ENCODE measurements at places on chromosomes 4 and X. TPM values are rescaled to one million over a fixed set of nuclear protein-coding genes. Genes with fewer than 3 reads are reported as not detected.

SH3D19 gene
- total RNA-seq = 0.61 TPM

CDX4 gene
- total RNA-seq = not detected

SOWAHB gene
- 0.05 TPM for total RNA-seq

ANOS1 gene
- 0.08 TPM for total RNA-seq

SPON2 gene
- 2.1 TPM for total RNA-seq

ASB12 gene
- total RNA-seq = not detected

BEX5 gene
- total RNA-seq = 1.2 TPM

VEGFD gene
- not detected for total RNA-seq

F11 gene
- not detected for total RNA-seq

ELOVL6 gene
- 11.2 TPM for total RNA-seq

LGI2 gene
- total RNA-seq = not detected

USP17L11 gene
- total RNA-seq = not detected

CT55 gene
- total RNA-seq = not detected

MAGEB1 gene
- not detected for total RNA-seq

RASSF6 gene
- total RNA-seq = not detected

SNCA gene
- total RNA-seq = 1.2 TPM

DNA sequence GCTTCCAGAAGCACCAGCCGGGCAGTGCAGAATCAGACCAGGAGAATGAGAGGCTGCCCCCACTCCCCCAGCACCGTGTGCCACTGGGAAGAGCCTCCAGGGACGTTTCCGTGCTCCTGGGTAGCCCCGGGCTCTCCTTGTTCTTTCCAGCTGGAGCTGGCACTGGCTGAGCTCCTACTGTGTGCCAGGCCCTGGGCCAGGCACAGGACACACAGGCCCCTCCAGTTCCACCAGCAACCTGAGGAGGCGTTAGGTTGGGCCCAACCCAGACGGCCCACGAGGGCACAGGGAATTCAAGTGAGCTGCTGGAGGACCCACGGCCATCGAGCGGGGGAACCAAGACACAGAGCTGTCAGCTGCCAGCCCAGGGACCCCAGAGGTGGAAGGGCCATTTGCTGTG lies 15.9 kb upstream of the ADRA2C start:
- no peak for DNase-seq

- DNase-seq = no peak
These were observed 10.5 kb downstream of the NKX3-2 start for GRCh38 chr4:13533670-13534343.

DNA sequence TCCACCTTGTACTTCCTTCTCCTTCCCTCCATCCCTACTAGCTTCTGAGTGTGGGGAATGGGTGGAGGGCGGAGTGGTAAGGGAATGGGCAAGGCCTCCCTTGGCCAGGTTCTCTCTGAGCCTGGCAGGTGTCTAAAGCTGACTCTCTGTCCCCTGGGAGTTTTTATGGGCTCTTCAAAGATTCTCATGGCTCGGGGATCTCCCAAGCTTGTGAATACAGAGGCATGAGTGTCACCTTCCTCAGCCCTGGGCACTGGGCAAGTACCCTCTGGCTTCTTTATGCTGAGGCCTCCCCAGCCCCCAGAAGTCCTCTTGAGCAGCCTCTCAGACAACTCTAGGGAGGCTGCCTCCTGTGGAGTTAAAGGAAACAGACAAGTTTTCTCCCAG lies 32.5 kb upstream of the DDX3X start:
- no peak for DNase-seq

GRCh38 chr4:139528377-139529005 lies 27.5 kb downstream of the SETD7 start:
- DNase-seq = no peak

- DNase-seq = no peak
These were observed 26.1 kb upstream of the IGFBP7 start for GRCh38 chr4:57136281-57136680.

DNA sequence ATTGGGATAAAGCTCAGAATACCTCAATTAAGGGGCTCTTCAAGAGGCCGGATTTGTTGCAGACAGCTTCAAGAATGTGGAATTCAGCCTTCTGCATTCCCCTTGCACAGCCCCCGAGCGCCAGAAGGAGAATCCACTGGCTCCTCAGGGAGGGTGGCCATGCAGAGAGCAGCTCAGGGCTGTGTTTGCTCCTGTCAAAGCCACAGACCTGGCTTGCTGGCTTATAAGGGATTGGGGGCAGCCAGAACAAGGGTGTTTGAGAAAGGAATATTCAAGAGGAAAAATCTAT lies 36.8 kb downstream of the ING2 start:
- DNase-seq = no peak

DNA sequence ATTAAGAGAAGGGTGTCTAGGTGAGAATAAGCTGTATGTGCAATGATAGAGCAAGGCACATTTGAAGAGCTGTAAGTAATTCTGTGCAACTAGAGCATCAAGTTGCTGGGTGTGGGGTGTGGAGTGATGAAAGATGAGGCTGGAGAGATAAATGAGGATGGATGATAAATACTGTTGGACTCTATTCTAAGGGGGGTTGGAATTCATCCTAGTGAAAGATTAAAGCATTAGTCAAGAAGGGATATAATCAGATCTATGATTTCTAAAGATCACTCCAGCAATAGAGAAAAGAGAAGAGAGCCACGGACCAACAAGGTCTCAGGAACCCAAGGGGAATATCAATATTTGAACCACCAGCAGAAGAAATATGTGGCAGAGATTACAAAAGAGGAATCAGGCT lies 415.0 kb upstream of the RPS6KA3 start:
- no peak for DNase-seq

- DNase-seq = no peak
These were observed 45.1 kb upstream of the FAM9A start for GRCh38 chrX:8846266-8846665.

GRCh38 chrX:45774961-45775360 lies 574.3 kb upstream of the DIPK2B start:
- DNase-seq = peak; percentile 40

DNA sequence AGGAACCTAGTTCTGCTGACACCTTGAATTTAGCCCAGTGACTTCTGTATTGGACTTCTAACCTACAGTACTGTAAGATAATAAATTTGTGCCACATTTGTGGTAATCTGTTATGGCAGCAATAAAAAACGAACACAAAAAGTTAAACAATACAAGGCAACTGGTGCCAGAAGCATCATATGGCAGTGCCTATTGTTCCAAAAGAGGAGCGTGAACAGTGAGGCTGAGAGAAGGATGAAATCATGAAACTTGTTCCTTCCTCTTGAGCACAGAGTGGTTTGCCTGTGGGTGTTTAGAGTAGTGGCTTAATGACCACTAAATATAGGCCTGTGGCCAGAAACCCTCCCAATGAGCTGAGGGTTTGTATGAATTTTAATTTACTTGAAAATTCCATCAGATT lies 69.7 kb upstream of the PGRMC2 start:
- no peak for DNase-seq

DNA sequence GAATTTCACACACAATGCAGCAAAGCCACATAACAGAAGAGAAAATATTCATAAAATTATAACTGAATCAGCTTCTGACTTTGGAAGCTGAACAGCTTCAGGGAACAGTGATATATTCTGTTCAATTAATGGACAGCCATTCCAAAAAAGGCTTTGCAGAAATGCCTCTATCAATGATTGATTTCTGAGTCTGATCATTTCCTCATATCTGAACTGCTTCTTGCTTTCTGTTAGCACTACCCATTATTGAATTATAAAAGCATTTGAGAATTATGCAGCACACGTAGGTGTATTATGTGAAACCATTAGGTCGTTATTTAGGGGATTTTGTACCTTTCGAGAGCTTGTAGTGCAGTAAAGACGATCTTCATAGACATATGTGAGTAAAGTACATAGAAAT lies 159.6 kb downstream of the STIM2 start:
- no peak for DNase-seq

GRCh38 chr4:8151165-8151650 lies 7.4 kb downstream of the ABLIM2 start:
- no peak for DNase-seq

DNA sequence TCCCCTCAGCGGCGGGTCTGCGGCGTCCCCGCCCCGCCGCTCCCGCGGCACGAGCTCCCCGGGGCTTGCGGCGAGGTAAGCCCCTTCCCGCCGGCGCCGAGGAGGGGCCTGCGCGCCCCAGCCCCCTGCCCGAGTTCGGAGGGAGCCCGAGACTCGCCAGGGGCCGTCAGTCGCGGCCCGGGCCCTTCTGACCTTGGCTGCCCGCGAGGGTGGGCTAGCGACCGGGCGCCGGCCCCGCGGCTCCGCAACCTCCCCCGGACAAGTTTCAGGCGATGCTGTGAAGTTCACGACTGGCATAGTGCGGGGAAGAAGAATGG lies 554 bp downstream of the CDKL5 start:
- no peak for DNase-seq

- no peak for DNase-seq
These were observed 522.5 kb downstream of the IQCM start for GRCh38 chr4:149293046-149293649.

- no peak for DNase-seq
These were observed 77.0 kb upstream of the ARMCX2 start for GRCh38 chrX:101736651-101737050.

GRCh38 chr4:174120446-174121295 lies 162.8 kb downstream of the FBXO8 start:
- DNase-seq = no peak

GRCh38 chrX:30880058-30880457 lies 9.0 kb downstream of the TAB3 start:
- no peak for DNase-seq

GRCh38 chrX:40570346-40571093 lies 10.2 kb upstream of the ATP6AP2 start:
- no peak for DNase-seq

DNA sequence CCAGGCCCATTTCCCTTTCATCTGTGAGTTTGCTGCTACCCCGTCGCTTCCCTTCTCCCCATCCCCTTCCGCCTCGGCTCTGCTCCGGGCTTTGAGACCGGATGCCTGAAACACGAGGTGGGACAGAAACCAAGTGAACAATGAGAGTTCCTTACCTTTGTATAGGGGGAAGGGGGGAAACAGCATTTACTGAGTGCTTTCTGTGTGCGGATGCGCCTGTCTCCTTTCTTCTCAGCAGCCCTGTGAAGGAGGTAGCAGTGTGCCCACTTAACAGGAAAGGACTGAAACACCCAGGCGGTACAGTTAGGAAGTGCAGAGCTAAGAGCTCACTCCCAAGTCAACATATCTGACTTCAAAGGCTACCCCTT lies 43.2 kb upstream of the TMSB15B start:
- no peak for DNase-seq

DNA sequence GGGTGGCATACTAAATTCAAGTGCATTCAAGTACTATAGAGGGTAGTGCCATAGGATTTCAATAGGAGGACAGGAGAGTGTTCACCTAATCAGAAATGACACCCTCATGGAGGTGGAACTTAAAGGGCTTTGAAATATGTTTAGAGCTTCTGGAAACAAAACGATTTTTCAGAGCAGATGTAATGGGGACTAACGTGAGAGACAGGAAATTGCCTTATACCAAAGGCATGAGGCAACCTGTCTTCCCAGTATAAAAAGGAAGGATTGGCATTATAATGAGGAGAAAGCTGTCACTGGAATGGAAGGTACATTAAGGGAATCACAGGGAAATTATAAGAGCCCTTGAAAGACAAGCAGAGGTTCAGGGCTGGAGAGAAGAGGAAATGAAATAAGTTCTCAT lies 116.3 kb upstream of the PNPLA4 start:
- DNase-seq = no peak

- no peak for DNase-seq
These were observed 17.8 kb downstream of the HSD17B13 start for GRCh38 chr4:87304745-87305432.

DNA sequence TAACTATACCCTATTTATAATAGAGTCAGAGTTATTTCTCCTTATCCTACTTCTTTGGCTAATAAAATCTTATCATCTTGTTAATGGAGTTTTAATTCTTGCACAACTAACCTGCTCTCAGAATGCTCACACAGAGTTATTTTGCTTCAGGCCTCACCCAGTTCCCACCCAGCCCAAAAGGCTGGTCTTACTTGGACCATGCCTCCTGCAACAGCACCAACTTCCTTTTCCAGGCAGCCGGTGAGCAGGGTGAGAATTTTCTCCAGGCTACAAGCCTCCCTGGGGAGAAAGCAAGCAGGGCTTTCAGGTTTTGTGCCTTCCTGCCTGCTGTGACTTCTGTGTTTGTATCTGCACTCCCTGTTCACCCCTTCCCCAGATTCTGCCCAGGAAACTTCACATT lies 29.1 kb upstream of the BANK1 start:
- no peak for DNase-seq

- no peak for DNase-seq
These were observed 8.1 kb upstream of the LINC00632 start for GRCh38 chrX:140701480-140701879.

DNA sequence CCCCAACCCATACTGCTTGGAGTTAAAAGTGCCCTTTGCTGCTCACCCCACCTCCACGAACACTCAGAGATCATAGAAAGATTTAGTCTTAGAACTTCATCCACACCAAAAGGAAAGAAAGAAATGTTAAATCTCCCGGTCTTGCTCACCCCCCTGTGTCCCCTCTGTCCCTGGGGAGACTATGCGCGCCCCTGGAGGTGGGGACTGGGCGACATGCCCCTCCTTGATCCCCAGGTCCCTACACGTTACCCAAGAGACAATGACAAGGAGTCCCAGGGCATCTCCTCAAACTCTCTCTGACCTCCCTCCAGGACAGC lies 620 bp downstream of the ITM2A start:
- no peak for DNase-seq

DNA sequence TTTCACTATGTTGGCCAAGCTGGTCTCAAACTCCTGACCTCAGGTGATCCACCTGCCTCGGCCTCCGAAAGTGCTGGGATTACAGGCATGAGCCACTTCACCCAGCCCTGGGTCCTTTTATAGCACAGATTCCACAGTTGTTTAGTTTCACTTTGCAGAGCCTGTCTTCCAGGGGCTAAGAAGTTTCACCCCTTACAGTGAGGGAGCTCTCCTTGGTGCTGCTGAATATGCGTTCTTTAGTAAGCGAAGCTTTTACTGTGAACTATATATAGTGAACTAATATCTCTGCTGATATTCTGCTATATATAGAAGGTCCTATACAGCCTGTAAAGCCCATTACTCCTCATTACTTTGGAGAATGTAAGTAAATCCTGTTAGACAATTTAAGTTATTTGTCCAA lies 4.2 kb downstream of the TCEAL6 start:
- no peak for DNase-seq

GRCh38 chrX:70455366-70456202 lies 10.9 kb downstream of the DLG3 start:
- DNase-seq = no peak

GRCh38 chrX:128928636-128929035 lies 594.7 kb downstream of the SMARCA1 start:
- no peak for DNase-seq

DNA sequence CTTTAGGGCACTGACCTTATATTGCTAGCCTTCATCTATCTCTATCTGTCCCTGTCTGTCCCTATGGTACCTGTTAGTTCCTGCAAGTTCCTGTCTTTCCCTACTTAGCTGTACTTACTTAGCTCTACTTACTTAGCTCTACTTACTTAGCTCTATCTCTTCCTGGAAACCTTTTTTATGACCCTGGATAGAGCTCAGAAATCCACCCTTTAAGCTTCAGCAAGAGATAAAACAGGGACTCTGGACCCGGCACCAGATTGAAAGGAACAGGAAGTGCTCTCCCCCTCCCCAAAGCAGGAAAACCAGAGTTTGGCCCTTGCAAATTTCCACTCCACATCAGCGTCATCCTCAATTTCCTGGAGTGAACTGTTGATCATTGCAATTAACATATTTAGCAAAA lies 12.3 kb upstream of the IL9R start:
- DNase-seq = no peak

GRCh38 chr4:107444-108429 lies 16.6 kb upstream of the ZNF718 start:
- no peak for DNase-seq

- peak; percentile 9 for DNase-seq
These were observed 16.0 kb downstream of the MEPE start for GRCh38 chr4:87848622-87849351.

- no peak for DNase-seq
These were observed 492.9 kb downstream of the INPP4B start for GRCh38 chr4:142353149-142353738.

Measured in activated T-cell treated with anti-CD3 and anti-CD28 coated beads, Interleukin-2, amount 50 U/mL, for 4 hours (primary cell).